ENCODE measurements at places on chromosomes 12 and 14.

DNA sequence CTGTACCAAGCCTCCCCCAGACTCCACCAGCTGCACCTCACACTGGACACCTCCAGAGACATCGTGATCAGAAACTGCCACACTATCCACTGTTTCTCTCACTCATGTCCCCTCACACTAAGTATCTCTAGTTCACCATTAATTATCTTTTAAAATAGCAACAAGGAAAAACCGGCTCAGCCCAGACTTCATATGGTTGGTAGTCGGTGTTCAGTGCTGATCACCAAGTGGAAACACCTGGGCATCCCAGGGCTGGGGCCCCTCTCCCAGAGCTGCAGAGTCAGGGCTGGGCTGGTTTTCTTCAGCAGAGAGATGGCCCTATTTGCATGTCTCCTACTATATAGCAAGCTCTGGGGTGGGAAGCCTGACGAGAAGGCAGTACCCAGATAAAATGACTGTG, 1140.0 kb downstream of the TMEM121 start:
- DNase-seq = no peak

GRCh38 chr12:112971248-112971647, 7.1 kb upstream of the OAS2 start:
- DNase-seq = no peak

DNA sequence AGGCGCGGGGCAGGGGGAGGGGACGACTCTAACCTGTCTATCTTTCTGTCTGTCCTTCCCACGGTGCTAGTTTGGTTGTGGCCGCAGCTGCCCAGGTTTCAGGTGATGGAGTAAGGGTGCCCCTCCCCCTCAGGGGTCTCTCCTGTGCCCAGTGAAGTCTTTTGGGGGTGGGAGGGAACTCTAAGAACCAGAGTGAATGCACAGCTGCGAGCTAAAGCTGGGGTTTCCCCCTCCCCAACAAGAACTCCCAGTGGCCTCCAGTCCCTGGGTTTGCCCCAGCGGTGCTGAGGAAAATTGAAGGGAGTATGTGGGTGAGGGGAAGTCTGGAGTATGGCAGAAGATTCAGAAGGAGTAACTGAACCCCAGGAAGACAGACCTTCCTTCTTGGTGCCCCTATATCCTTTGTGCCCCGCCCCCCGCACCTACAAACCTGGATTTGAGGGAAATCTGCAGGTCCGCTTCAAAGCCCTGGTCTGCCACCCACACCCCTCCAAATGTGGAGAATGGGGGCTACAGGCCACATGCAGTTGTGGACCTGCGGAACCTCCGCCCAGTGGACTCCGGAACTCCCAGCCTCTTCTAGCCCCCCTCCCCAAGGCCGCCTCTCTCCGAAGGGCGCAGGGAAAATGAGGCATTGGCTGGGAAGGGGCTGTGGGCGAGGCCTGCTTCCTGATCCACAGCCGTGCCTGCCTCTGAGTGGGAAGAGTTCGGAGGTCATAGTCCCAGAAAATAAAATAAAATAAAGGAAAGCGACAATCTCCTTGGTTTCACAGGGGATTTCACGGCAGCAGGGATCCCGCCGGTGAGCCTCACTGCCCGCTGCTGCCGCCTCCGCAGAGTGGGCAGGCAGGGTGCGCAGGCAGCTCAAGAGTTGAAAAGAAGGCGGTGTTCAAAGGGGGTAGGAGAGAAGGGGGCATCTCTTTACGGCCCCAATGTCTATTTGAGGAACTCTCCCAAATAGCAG, 3.4 kb upstream of the HOXC9 start:
- no peak for DNase-seq

DNA sequence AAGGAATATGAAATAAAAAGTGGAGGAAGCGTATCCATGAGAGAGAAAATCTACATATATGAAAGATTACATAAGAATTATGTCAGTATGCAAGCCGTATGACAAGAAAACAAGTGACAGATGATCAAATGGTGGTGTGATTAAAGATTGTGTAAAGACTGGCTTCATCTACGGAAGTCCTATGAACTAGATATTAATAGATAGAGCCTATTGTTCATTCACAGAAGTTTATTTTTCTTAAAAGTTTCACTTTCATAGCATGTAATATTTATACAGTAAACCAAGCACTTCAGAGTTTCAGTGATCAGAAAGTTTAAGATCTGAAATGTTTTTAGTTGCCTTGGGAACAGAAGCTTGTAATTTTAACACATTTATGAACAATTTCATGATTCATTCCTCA, 84.5 kb downstream of the VRK1 start:
- no peak for DNase-seq

- no peak for DNase-seq
These were observed 98.2 kb downstream of the SRGAP1 start for GRCh38 chr12:63942464-63943241.
